AG04450 (cell line): ENCODE measurements at places on chromosomes 1 and 21. TPM values are rescaled to one million over a fixed set of nuclear protein-coding genes. Genes with fewer than 3 reads are reported as not detected.

DNA sequence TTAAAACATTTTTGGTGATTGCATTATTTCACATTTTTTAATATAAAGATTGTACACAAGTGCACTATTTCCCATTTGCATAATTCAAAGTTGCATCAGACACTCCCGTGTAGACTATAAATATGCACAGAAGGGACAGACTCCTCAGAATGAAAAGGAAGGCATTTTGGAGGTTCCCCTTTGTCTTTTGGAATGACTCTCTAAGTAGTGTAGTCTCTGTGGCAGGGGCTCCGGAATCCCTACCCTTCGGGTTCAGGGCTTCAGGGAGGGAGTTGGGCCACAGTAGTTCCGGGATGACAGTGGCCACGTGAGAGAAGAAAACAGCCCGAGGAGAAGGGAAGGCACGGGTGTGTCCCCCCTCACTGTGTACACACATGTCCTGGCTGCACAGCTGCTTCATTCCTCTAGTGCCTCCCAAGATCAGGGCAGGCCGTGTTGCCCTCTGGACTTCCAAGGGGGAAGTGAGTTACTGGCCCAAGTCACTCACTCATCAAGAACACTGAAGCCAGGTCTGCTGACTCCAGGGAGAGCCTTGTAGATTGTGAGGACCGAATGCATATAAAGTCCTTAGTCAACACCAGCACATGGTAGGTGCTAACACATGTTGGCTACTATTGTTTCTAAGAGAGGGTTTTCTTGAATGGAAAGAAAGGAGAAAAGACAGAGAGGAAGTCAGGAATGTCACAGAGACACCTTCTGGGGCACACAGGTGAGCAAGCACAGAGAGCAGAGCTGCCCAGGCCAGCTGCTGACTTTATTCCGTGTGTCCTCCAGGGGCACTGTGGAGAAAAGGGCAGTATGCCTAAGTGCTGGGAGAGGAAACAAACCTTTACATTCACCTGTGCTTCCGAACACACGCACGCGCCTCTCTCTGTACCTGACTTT, 39.8 kb downstream of the LHX4 start:
- DNase-seq = no peak

DNA sequence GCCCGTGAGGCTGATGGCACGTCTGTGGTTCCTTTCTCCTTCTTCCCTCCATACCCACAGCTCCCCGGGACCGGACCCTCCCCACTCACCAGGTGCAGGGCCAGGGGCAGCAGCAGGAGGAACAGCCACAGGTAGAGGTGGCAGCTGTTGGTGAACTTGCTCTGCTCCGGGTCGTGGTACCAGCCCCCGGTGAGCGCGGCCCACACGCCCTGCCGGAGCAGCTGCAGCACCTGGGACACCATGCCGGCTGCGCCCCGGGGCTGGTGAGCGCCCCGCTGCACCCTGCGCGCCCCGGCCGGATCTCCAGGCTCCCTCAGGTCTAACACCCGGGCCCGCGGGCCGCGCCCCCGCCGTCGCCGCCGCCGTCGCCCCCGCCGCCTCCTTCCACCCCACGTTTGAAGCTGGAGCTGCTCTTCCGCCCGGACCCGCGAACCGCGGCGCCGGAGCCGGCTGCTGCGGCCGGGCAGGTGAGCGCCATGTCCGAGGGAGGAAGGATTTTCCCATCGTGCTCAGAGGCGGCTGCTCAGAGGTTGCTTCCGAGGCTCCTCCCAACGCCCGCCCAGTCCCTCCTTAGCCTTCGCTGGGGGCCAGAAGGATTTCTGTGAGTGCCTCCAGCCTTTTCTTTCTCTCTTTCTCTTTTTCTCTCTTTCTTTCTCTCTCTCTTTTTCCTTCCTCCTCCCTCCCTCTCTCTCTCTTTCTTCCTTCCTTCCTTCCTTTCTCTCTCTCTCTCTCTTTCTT, at the start of gene PCNX2:
TSS of gene PCNX2 (minus strand) at position 489 of the 738 bp plus-strand sequence. CDS start at position 242, 247 bp downstream.
- DNase-seq = peak; percentile 13

DNA sequence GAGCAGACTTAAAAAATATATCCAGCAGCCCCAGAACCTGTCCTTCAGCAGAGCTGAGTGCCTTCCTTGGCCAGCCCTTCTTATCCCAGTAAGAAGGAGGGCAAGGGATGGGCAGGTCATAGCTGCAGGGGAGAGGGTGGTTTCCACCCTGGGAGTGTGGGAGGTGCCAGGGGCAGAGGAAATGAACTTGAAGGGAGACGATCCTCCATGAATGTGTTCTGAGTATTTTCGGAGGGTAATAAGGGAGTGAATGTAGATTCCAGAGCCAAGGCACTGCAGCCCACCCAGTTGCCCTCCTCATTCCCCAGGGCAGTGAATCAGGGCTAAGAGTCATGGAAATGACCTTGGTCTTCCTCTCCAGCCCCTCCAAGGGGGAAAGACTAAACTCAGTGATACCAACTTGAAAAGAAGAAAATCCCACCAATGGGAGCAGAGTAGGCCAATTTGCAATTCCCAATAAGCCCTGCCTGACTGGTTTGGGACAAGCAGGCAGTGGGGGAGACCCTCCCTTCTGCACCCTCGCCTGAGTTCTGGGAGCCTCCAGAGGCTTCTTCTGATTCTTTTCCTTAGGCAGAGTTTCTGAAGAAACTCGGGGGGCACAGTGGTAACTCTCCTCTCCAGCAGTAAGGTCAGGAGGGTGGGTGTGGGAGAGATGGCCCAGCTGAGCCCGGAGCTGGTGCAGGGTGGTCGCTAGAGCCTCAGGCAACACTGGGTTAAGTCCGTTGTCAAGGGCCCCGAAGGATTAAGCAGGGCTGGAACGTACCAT, 4.2 kb downstream of the MYOG start:
- DNase-seq = no peak

GRCh38 chr1:84327830-84328229, 26.3 kb downstream of the SAMD13 start:
- no peak for DNase-seq

DNA sequence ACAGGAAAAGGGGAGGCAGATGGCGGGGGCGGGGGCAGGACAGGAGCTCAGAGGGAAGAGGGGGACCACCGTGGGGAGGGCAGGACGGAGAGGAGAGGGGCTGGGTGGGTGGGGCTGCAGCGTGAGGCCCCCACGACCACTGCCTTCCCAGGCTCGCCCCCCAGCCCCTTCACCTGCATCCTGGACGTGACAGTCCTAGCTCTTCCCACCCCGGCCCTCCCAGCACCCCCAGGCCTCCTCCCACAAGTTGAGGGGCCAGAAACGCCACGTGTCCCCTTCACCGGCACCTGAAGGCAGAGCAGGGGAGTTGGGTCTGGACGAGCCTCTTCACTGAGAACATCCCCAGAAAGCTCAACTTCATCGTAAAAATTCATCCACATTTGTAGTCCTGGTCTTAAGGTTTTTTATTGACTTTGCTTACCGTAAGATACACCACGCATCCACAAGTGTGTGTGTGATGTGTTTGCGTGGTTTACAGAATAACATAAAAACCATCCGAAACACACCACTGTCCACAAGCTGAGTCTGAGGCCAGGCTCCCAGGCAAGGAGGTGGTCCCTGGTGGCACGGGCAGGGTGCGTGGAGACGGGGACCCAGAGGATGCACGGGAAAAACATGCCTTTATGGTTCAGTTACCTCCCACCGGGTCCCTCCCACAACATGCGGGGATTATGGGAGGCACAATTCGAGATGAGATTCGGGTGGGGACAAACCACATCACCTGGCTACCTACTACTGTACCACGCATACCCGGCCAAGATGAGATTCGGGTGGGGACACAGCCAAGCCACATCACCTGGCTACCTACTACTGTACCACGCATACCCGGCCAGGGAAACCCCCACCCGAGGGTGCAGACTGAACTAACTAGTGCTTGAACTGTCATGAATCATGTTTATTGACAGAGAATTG, 13.9 kb upstream of the COL18A1 start:
- no peak for DNase-seq

- no peak for DNase-seq
Observed at GRCh38 chr21:31416465-31416864, 72.4 kb upstream of the TIAM1 start.

- no peak for DNase-seq
Observed at GRCh38 chr1:51615780-51616291, 1.1 kb upstream of the OSBPL9 start.

- no peak for DNase-seq
Observed at GRCh38 chr1:229368347-229368746, 25.5 kb upstream of the CCSAP start.

DNA sequence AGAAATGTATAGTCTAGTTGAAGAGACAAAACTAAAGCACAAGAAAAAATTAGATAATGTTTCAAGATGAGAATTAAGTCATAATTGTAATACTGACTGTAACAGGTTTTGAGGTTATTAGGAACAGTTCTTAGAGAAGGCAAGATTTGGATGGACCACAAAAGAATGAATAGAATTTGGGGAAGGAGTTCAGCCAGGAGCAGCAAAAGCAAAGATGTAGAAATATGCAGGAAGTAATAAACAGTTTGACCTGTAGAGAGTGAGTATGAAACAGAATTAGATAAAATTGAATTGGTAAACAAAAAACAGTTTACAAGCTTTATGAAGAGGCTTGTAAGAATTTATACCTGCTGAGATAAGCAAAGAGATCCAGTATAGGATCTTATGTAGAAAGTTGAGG, 16.3 kb downstream of the VPS45 start:
- DNase-seq = no peak

- DNase-seq = no peak
Observed at GRCh38 chr1:185701650-185702049, 32.5 kb upstream of the HMCN1 start.

DNA sequence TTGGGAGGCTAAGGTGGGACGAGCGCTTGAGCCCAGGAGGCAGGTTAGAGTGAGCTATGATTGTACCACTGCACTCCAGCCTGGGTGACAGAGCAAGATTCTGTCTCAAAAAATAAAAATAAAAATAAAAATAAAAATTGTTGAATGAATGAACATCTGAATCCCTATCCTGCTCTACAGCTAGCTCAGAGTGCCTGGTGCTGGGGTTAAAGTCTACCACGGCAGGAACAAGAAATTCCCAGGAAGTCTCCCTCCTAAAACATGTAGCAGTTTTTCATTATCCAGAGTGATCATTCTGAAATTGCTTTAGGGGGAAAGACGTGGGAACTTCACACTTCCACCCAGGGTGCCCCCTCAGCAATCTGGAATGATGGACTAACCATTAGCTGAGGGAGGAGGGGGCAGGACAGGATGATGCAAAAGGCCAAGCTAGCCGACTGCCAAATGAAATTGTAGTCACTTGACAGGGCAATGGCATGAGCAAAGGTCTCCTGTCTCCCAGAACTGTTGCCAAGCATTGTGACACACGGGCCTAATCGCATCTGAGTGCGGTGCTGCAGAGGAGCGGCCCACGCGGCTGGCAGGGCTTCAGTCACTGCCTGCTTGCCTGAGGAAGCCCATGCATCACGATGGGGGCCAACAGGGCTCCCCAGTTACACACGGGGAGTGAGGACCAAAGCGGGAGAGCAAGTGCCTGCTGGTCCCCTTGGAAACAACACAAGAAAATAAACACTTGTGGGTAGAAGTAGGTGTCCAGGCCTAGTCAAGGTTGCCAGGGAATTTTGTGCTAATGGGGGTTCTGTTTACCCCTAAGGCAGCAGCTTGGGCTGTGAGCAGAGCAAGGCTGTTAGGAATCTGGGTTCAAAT, 85.7 kb downstream of the NENF start:
- DNase-seq = no peak

DNA sequence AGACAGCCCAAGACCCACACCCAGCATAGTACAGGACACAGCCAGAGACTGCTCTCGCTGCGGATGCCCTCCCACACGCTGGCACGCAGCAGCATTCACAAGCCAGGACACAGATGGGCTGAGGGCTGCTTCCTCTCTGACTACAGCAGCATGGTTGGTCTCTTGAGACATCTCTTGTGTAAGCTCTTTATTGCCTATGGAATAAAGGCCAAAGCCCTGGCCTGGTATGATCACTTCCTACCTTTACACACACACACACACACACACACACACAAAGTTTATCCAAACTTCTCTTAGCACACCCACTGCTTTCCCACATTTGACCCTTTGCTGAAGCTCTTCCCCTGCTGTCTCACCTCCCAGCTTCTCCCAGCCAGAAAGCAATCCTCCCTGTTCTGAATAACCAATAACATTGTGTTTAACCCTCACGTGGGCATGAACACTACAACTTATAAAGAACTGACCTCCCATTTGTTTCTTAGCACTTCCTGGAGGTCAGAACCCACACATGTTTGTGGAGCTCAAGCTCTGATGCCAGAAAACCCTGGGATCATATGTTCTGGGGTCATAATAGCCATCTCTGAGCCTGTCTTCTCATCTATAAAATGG, 1.2 kb upstream of the LUZP1 start:
- DNase-seq = no peak

- DNase-seq = peak; percentile 67
Observed at GRCh38 chr21:38351961-38352521, 95.2 kb downstream of the KCNJ15 start.

The CCDC185 gene
- not detected in 2 replicates for polyA plus RNA-seq

The CD247 gene
- polyA plus RNA-seq = not detected in 2 replicates

The CRYBG2 gene
- polyA plus RNA-seq = not detected in 2 replicates

The WNT9A gene
- 0.74 and 0.91 TPM in 2 replicates for polyA plus RNA-seq

The SPOCD1 gene
- 78.8 and 98.5 TPM in 2 replicates for polyA plus RNA-seq

The CASQ1 gene
- 0.17 and 0.20 TPM in 2 replicates for polyA plus RNA-seq
